ENCODE measurements at places on chromosomes 16 and 17.

DNA sequence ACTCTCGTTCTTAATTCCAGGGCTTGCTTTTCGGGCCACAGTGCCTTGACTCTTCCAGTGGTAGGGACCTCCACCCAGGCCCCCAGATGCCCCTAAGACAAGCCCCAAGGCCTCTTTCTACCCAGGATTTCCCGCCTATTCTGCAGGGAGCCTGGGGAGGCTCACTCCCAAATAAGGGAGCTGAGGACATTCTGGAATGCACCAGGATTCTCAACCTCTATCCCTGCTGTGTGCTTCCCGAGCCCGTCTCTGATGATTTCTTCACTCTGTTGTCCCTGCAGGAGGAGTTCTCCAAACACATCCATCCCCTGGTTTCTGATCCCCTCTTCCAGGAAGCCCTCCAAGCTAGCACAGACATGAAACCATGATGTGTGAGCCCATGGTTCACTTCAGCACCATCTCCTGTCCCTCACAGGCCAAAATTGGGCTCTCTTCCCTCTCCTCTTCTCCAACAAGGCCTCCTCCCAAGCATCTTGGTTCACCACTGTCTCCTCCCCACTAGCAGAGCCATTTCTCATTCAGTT is 255.9 kb downstream of the KATNIP start:
- no peak for DNase-seq

- no peak for DNase-seq
Measured at GRCh38 chr16:55868980-55869379, 6.2 kb downstream of the CES5A start.

- no peak for DNase-seq
Measured at GRCh38 chr16:65697521-65697920, 575.7 kb upstream of the CDH11 start.

- DNase-seq = no peak
Measured at GRCh38 chr17:27793168-27793905, 7.0 kb downstream of the NOS2 start.

DNA sequence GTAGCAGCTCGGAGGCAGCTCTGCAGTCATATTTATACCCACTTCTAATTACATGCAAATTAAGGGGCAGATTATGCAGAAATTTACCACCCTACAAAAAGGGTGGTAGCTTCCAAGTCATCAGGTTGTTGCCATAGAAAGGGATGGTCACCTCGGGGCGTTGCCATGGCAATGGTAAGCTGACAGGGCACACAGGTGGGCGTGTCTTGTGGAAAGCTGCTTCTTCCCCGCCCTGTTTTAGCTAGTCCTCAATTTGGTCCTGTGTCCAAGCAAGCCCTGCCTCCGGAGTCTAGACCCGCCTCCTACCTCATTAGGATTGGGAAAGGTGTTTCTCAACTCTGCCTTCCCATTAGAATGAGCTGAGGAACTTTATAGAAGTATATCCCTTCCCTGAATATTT is 98.7 kb downstream of the HS3ST2 start:
- DNase-seq = no peak

DNA sequence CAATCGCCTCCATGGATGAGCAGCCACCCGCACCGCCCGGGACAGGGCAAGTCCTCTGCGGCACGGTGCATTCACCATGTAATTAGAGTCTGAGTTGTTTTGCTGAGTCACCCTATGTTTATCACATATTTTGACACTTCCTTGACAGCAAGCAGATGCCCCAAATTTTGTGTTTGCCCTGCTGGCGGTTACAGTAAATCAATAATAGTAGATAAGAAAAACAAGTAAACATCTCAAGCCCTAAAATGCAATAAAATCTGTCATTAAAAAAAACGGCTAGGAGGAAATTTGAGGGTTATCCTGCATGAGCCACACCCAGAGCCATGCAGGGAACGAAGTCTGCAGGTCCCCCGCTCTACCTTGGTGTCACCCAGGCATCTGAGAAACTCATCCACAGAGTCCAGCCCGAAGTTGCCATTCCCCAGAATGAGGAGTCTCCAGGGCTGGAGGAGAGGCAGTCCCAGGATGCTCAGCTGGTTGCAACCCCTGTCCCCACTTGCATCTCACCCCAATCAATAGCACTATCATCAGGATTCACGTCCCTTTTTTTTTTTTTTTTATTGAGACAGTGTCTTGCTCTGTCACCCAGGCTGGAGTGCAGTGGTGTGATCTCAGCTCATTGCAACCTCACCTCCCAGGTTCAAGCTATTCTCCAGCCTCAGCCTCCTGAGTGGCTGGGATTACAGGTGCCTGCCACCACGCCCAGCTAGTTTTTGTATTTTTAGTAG is 16.5 kb upstream of the ST6GALNAC1 start:
- DNase-seq = no peak

DNA sequence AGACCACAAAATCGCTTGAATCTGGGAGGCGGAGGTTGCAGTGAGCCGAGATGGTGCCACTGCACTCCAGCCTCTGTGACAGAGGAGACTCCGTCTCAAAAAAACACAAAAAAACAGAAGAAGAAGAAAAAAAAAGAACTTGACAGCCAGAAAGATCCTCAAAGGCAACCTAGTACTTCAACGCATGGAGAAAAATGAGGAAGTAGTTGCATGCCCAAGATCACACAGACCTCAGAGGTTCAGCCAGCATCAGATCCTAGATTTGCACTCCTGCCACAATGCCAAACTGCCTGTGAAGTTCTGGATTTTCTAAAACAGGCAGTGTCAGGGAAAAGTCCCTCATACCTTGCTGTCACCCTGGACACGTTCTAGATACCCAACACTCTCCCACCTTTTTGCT is 1.5 kb downstream of the ATPAF2 start:
- DNase-seq = no peak

DNA sequence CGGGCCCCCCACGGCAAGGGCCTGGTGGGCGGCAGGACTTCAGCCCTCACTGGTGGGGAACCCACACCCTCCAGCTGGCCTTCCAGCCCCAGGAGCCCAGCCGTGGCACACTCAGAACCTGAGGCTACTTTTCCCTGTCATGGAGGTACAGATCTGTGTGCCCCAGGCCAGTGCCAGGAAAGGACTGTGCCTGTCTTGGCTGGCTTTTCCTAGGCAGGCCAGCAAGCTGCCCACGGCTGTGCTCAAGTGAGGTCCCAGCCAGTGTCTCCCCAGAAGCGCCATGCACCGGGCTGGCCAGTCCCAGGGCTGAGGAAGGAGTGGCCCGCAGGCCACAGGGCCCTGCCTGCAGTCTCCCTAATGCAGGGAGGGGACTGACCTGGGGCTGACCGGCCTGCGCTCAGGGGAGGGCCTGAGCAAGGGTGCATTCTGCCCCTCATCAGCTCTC is 16.6 kb downstream of the ENGASE start:
- DNase-seq = no peak

GRCh38 chr16:56610017-56610608 is 1.7 kb downstream of the MT2A start:
- no peak for DNase-seq

- DNase-seq = no peak
Measured at GRCh38 chr16:619476-620100, 11.2 kb upstream of the WFIKKN1 start.

DNA sequence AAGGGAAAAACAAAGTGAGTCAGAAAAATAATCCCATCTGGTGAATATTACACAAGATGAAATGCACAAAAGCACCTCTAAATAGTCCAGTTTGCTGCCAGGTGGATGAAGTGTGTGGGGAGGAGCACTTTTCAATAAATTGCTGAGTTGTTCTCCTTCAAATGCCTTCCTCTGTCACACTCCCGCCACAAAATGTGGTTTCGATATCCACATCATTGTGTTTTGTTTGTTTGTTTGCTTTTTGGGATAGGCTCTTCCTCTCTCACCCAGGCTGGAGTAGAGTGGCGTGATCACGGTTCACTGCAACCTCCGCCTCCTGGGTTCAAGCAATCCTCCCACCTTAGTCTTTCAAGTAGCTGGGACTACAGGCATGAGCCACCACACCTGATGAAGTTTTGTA is 24.6 kb upstream of the SHISA9 start:
- DNase-seq = no peak

DNA sequence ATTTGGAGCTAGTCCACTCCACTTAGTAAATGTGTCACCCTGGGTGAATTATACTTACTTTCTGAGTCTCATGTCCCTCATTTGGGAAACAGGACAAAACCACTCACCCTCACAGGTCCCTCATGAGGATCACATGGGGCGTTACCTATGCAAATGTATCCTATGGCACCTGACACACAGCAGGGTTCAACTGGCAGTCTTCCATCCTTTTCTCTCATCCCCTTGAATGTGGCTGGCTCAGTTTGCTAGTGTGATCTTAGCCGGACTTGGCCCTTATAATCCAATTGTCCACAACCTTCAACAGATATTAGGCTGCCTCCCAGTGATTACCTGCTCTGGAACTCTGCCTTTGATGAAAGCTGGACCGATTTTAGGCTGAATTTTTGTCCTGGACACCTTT is 308.8 kb downstream of the MAP2K6 start:
- no peak for DNase-seq

DNA sequence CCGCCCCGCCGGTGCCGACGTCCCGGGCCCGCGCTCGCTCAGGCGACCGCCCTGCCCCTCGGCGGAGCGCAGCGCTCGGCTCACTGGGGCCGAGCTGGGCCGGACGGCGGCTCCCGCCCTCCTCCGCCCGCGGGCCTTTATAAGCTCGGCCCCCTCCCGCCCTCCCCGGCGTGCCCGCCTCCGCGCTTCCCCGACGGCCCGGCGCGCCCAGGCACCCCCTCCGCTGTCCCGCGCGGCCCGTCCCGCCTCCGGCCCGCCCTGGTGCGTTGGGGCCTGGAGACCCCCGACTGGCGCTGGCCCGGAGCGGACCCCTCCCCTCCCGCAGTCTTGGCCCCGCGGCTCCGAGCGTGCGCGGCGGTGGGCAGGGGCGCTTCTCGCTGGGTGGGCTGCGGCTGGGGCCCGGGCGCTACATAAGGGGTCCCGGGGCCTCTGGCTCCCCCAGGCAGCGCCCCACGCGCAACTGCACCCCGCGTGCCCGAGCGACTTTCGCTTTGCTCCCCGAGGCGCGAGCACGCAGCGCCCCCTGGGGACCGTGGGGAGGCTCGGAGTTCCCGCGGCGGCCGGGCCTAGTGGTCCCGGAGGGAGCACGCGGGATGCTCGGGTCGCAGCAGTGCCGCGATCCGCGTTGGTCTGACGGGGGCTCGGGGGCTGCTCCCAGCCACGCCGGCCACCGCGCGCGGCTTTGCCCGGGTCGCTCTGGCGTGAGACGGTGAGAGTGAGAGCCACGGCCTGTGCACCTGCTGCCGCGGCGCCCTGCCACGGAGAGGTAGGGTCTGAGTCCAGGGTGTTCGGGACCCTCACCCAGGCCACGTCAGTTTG is at the start of gene PIEZO1:
Gene PIEZO1, minus strand, starts transcription at position 115 of the 819 bp plus-strand sequence. CDS start 256 bp downstream, outside the sequence.
- DNase-seq = no peak

DNA sequence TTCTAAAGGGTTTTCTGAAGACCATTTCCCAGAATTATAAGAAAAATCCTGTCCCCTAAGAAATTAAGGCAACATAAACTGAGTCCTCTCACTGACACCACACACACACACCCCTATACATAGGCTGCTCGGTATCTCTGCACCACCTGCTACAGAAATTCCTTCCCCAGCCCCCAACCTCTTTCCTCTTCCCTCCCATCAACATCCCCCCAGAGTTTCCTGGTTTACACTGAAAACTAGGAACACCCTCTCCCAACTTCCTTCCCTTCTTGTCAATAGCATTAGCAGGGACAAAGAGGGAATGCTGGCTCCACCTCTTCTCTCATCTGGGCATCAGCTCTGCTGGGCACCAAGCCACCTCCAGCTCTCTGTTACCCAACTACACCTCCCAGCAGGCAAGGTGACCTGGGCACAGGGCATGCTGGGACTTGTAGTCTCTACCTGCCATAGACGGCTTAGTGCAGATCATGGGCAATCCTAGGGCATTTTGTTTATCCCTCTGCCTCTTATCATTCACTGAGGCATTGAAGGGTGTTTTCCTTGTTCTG is 15.7 kb downstream of the CAVIN1 start:
- peak; percentile 82 for DNase-seq

- DNase-seq = no peak
Measured at GRCh38 chr17:19896679-19897078, 28.9 kb upstream of the ULK2 start.

DNA sequence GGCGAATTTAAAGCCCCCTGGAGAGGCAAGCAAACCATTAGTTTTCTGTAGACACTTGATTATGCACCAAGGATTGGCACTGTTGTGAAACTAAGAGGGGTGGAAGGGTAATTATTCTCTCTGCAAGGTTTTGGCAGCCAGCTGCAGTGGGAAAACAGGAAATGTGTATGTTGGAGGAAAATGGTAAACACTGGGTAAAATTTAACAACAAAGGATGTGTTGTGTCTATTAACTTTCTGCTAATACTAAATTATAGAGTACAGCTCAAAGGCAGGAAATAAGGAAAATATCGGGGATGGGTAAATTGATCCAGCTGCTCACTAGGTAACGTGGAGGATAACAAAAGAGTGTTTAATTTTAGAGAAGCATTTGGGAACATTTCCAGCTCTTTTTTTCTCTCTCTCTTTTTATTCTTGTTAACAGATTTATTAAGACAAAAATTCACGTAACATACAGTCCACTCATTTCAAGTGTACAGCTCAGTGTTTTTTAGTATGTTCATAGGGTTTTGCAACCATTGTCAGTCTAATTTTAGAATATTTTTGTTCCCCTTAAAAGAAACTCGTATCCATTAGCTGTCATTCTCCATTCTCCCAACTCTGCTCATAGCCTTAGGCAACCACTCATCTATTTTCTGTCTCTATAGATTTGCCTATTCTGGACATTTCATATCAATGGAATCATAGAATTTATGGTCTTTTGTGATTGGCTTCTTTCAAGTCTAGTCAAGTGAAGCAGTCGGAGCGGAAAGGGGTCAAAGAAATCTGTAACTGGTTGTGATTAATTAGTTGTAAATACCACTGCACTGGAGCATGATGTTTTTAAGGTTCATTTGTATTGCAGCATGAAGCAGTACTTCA is 41.8 kb downstream of the TANGO6 start:
- no peak for DNase-seq

- DNase-seq = peak; percentile 75
Measured at GRCh38 chr16:30775392-30776188, 11.4 kb downstream of the ZNF629 start.

DNA sequence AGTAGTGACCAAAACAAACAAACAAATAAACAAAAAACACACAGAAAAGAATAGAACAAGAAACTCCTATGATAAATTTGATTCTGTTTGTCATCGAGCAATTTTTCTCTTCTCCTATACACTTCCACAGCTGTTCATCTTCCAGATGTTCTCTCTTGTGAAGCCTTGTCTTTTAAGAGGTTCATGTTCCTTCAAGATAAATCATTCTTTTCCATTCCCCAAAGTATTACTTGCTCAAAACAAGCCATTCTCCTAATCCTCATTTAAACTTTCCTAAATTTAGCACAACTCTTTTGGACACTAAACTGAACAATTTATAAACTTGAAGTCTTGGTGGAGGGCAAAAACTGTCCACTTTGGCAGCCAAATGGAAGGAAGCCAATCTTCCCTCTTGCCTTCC is 103.3 kb downstream of the ABCA8 start:
- no peak for DNase-seq

DNA sequence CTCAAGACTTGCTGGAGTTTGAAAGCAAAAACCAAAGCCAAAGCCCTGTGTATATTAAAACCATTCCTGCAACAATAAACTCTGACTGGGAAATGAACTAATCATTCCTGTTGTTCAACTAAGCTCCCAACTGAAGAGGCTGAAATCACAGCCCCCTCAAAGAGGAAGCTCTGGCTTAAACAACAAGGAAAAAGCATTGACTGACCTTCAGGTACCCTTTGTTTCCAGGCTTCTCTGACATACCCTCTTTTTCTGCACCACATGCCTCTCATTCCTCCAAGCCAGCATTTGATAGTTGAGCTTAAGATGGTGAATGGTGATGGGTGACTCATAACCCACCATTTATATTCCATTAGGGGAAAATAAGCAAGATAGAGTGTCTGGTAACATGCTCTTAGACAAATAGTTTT is 470.9 kb upstream of the SOX9 start:
- DNase-seq = no peak

GRCh38 chr16:55030944-55031343 is 100.3 kb downstream of the IRX5 start:
- no peak for DNase-seq

Data from hippocampal formation (tissue), 2 donors.